ENCODE measurements at places on chromosomes 11 and 22.

GRCh38 chr11:77113382-77114088 is 10.9 kb downstream of the OMP start:
- DNase-seq, result peak; percentile 58

GRCh38 chr22:41777749-41778425 is 22.6 kb upstream of the CCDC134 start:
- no peak for DNase-seq

DNA sequence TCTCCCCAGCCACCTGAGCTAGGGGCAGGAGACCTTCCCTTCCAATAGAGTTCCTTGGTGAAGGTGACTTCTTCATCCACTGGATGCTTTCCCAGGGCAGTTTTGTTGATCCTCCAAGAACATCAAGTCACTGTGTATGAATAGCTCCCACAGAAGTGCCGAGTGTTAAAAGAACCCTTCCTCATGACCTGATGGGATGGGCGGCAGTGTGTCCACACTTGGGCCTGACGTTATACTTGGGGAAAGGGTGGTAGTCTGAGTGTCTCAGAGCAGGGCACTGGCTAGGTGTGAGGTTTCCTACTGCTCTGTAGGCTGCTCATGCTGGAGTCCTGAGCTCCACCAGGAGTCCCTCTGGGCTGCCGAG is 7.6 kb upstream of the LYVE1 start:
- DNase-seq, result no peak

DNA sequence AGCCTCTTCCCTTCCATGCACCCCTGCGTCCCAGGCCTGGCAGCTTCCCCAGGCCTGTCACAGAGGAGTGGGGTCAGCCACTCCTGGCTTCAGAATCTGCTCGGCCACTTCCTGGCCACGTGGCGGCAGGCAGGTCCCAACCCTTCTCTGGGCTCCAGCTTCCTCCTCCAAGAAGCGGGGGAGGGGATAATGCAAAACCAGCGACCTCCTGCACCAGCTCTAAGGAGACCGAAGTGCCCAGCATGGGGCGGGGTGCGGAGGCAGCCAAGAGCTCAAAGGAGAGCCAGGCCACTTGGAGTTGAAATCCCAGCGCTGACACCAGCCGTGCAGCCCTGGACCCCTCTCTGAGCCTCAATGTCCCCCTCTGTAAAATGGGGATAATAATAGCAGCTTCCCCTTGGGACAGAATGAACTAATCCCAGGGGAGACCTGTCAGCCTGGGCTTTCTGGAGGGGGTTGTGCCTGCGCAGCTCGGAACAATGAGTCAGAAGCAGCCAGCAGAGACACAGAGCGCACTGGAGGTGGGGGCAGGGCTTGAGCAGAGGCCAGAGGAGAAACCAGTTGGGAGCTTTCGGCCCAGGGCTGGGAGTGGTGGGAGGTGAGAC is 22.8 kb upstream of the PICK1 start:
- DNase-seq, result no peak

GRCh38 chr11:3213659-3214419 is 4.8 kb downstream of the MRGPRG start:
- peak; percentile 11 for DNase-seq

DNA sequence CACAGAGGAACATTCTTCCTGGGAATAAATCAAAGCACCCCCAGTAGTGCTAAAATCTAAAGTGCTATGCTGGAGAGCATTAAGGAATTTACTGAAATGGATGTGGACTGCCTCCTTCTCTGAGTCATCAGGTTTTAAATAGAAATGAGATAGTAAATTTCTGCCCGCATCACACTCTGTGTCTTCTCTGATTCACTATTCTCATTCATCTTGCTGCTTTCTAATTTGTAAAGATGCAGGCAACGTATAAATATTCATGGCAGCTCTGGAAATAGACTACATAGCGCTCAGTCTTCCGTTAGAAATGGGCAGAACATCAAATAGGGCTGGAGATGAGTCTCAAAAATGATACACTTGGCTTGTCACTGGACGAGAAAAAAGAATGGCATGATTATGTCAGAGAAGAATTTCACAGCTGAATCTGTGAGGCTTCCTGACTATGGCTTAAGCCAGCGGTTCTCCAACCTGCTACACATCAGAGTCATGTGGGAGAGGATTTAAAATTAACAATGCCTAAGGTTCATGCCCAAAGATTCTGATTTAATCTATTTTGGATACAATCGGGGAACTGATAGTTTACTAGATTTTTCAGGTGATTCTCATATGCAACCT is 178.2 kb downstream of the LRRC4C start:
- DNase-seq, result no peak

GRCh38 chr22:23031786-23032185 is 38.5 kb upstream of the GNAZ start:
- no peak for DNase-seq

DNA sequence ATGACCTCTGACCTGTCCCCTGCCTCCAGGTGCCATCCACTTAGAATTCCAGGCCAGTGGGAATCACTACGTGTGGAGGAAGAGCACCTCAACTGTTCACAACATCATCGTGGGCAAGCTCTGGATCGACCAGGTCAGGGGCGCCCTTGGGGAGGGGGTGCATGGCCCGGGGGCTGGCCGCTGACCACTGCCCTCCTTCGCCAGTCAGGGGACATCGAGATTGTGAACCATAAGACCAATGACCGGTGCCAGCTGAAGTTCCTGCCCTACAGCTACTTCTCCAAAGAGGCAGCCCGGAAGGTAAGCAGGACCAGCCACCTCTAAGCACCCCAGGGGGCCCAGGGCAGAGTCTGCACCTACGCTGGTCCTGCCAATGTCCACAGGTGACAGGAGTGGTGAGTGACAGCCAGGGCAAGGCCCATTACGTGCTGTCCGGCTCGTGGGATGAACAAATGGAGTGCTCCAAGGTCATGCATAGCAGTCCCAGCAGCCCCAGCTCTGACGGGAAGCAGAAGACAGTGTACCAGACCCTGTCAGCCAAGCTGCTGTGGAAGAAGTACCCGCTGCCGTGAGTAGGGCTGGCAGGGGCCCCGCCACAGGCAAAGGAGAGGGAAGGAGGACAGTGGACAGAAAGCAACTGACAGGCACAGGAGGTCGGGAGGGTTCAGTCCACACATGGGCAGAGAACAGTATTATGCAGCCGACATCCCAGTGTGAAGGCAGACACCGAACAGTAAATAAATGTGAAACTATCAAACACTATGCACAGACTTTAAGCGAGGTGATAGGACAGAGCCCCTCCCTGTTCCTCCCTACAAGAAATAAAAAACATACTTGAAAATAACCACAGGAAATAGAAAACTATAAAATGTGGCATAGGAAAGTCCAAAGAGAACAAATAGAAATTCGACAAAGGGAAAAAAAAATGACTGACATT is 74.9 kb downstream of the MORC2 start:
- no peak for DNase-seq

DNA sequence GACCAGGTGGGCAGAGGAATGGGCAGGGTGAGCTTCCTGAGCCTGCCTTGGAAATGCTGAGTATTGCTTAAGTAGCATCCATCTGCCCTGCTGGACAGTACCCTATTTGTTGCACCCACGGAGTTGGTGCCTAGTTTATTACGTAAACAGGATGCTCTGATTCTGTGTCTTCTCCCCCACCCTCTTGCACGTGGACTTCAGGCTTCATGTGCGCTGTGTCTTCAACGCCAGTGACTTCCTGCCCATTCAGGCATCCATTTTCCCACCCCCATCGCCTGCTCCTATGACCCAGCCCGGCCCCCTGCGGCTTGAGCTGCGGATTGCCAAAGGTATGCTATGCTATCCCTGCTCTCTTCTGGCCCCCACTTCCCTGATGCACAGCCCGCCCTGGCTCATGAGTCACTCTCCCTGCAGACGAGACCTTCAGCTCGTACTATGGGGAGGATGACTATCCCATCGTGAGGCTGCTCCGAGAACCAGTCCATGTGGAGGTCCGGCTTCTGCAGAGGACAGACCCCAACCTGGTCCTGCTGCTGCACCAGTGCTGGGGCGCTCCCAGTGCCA is 5.7 kb downstream of the ZP1 start:
- DNase-seq, result peak; percentile 37

- DNase-seq, result peak; percentile 56
Observed at GRCh38 chr11:27183672-27184457, 143.2 kb downstream of the BBOX1 start.

DNA sequence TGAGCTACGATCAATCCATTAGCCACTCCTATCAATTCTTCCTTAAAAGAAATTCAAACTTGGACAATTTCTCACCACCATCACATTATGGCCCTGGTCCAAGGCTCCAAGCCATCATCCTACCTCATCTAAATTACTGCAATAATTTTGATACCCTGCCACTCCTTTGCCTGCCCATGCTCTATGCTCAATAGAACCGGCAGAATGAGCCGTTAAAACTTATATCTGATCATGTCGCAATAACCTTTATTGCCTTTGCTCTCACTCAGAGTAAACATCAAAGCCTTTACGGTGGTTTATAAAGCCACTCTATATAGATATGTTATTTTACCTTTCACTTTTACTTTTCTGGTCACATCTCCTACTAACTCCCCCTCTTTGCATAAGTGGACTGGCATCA is 2392.1 kb upstream of the RAG2 start:
- DNase-seq, result no peak

DNA sequence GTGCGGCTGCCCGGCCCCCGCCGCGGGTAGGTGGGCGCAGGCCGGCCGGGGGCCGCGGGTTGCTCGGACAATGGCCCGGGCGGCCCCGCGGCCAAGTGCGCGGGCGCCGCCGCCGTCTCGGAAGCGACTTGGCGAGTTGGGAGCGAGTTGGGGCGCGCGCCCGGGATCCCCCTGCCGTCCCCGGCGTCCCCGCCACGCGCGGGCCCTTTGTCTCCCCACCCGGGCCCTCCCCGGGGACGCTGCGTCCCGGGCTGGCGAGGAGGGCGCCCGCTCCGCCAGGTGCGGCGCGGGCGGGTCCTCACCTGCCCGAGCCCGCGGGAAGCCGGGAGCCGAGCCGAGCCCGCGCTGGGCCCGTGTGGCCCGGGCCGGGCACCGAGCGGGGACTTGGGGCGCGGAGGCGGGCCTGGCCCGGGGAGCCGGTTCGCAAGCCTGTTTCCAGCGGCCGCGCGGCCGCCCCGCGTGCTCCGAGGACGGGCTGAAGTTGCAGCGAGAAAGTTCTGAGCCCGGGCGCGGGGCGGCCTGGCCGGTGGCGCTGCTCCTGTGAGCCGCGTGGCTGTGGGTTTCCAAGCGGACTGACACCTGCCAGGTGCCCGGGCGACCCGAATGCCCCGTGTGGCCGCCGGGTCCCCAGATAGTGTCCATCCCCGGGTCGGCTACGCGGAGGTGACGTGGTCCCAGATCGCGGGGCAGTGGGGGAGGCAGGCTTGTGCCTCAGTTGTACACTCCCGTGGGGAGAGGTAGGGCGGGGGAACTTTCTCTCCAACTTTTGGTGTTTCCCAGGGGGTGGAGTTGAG is 586 bp downstream of the LRP5 start:
- DNase-seq, result peak; percentile 43

DNA sequence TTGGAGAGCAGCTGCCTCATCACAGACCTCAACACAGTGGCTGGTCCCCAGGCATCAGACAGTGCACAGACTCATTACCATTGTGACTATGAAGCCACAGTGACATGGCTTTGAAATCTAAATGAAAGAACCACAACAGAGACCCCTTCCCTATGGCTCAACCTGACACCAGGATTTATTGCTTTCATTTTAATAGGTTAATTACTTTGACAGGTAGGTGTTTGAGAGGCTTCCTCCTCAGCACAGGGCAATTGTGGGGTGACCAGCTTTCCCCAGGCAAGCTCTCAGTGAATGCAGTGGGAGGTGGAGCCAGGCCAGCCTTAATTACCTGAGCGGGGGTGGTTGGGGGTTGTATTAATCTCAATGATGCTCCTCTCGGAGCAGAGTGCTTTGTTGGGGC is 102.3 kb downstream of the CHST1 start:
- no peak for DNase-seq

GRCh38 chr11:31645747-31646146 is 136.2 kb downstream of the ELP4 start:
- DNase-seq, result no peak

- no peak for DNase-seq
Observed at GRCh38 chr22:45426387-45426786, 12.9 kb downstream of the RIBC2 start.

- DNase-seq, result no peak
Observed at GRCh38 chr11:20275987-20276965, 87.2 kb upstream of the HTATIP2 start.

GRCh38 chr22:22424210-22424800 is 84.2 kb downstream of the ZNF280B start:
- DNase-seq, result no peak

DNA sequence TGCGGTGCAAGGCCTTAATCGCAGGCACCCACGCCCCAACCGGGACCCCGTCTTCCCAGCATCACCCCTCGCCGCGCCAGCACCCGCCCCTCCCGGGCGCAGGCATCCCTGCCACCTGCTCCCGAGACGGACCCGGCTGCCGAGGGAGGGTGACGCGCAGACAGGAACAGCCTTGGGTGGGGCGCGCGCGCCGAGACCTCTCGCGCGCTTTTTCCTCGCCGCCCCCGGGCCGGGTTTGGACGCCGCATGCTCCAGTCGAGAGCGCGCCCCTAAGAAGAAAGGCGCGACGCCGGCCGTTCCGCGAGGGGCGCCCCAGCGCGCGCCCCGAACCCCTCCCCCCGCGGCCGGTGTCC is 504 bp downstream of the CFL1 start:
- peak; percentile 72 for DNase-seq

DNA sequence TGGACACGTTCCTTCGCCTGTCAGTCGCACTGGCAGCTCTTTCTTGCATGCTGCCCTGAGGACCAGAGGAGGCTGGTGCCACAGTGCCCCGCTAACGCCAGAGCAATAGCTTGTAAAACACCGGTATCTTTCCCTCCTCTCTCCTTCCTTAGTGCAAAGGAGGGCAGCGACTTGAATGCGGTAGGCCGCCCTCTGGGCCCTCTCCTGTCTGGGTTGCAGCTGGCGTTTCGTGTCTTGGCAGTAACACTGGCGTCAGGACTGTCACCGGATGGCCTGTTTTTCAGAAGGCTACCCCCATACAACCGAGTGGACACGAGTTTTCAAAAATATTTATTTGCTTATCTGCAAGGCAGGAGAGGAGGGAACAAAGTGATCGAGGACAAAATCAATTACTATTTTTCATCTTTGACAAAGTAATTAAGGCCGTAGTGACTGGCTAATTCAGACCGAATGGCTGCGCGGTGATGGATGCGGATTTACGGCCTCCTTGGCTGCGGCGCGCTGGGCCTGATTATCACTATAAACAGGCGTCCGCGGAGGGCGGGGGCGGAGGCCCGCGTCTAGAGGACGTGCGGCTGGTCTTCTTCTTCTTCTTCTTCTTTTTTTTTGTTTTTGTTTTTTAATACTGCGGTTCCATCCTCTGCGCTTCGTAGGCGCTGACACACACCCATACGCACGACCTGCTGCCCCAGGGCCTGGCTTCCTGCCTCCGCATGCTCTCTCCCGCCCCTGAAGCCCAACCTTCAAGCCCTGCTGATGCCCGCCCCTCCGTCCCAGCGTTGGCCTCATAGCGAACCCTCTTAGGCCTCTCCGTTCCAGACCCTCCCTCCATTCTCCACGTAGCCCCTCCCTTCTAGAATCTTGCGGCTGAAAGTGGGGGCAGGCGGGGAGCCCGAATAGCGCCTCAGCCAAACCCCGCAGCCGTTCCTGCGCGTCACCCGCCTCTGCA is 2.9 kb upstream of the SLC6A5 start:
- DNase-seq, result no peak

- no peak for DNase-seq
Observed at GRCh38 chr22:21000987-21001600, 824 bp downstream of the THAP7 start.

Measured in activated naive CD4-positive, alpha-beta T cell treated with anti-CD3 and anti-CD28 coated beads, Interleukin-2, amount 10 ng/mL, durations not matched to agents 7 days and 5 days (primary cell).